Aorta (tissue), 5 donors: ENCODE measurements at places on chromosomes 2 and 18.

- DNase-seq: no peak
These were observed 363.7 kb upstream of the CHAC2 start for GRCh38 chr2:53403792-53404413.

DNA sequence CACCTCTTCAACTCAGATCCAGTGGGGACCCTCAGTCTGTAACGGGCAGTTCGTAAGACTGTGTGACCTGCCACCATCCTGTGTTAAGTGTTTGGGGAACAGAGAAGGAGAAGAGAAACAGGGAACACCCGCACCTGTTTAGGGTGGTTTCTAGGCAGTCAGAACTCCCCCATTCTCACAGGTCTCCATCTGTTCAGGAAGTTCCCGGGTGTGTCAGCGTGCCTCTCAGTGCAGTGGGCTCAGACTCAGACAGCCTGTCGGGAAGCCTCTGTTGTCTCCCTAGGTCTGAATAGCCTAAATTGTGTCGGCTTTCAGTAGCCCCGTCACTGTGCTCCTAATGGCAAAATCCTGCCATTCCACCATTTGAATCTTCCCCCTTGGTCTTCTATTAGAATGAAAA, 256.6 kb downstream of the LOXHD1 start:
- DNase-seq: peak; percentile 4

GRCh38 chr2:16123856-16124780, 183.8 kb downstream of the MYCN start:
- no peak for DNase-seq

DNA sequence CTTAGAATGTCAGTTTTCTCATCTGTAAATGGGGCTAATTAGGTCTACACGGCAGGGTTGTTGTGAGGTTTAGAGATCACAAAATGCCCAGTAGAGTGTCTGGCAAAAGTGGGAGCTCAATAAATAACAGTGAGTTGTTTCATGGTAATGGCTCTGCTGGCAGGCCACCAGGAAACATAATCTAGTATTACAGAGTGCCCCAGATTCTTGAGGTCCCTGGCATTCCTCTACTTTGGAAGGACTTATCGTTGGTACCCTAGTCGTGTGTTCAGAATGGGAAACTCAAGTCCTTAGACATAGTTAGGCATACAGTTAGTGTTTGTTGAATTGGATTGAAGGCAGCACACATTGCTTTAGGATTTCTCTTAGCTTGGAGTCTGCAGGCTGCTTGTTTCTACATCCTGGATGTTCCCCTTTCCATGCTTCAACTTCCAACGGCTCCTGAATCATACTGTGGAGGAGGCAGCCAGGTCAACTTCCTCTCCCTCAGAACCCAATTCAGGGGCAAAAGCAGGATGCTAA, 161.5 kb upstream of the FOSL2 start:
- no peak for DNase-seq

DNA sequence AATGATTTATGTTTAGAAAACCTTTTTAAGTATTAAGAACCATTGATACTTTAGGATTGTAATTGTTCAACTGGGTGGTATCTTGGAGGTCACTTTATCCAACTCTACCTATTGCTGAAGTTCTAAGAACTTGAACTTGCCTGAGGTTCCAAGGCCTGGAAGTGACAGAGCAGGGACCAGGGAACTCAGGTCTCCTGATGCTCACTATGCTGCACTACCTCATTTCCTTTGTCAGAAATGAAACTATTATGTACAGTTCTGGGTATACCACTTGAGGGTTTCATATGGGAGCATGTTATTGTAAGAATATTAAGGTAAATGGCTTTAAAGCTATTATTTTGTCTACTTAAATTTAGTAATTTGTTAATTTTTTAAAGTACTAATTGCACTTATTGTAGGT, 3.0 kb downstream of the MBD5 start:
- DNase-seq: no peak

- no peak for DNase-seq
These were observed 65.1 kb downstream of the INPP4A start for GRCh38 chr2:98509542-98510321.

DNA sequence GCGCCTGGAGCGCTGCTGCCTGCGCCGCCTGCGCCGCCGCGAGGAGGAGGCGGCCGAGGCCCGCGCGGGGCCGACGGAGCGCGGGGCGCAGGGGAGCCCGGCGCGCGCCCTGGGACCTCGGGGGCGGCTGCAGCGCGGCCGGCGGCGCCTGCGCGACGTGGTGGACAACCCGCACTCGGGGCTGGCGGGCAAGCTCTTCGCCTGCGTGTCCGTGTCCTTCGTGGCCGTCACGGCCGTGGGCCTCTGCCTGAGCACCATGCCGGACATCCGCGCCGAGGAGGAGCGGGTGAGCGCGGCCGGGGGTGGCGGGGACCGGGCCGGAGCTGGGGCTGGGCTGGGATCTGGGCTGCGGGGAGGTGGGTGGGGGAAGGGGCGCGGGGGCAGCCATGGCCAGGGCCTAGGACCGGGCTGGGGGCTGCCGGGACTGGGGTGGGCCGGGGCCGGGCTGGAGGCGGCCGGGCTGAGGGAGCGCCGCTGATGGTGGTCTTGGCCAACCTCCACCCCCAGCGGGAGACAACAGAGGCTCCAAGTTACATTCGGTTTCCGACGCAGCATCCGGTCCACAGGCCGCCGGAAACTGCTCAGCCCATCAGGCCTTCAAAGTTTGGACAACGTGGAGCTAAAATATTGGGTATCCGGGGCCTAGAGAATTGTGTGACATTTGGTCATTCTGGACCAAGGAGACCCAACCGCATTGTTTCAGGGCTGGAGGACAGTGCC, 66.4 kb downstream of the KCNG2 start:
- DNase-seq: peak; percentile 67

- no peak for DNase-seq
These were observed 269.5 kb downstream of the NEDD4L start for GRCh38 chr18:58313491-58314032.

DNA sequence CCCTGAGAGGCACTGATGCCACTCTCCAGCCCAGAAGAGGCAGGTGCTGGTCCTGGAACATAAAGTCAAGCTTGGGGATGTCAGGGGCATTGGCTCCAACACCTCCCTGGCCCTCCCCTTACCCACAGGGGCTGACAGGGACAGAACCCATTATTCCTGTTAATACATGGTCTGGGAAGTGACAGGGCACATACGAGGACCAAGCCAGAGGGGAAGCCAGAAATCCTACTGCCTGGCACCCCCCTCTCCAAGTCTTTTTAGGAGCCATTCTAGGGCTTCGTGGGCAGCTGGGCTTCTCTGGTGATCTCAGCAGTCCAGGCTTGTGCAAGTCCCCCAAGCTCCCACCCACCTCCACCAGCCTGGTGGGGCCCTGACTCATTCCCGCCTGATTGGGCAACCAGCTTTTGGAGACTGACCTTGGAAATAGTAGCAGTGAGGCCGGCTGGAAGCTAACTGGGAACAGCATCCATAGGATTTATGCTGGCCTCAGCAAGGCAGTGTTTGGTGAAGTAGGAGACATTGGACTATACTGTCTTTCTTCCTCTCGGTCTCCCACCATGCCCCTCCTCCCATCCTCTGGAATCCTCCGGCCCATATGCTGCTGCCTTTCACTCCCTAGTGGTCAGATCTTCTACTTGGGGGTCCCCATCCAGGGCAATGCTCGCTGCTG, 86.4 kb upstream of the HK2 start:
- DNase-seq: peak; percentile 53

- no peak for DNase-seq
These were observed 432.9 kb upstream of the MYT1L start for GRCh38 chr2:2764001-2764355.

- no peak for DNase-seq
These were observed 142.4 kb upstream of the ALPP start for GRCh38 chr2:232236200-232236599.

DNA sequence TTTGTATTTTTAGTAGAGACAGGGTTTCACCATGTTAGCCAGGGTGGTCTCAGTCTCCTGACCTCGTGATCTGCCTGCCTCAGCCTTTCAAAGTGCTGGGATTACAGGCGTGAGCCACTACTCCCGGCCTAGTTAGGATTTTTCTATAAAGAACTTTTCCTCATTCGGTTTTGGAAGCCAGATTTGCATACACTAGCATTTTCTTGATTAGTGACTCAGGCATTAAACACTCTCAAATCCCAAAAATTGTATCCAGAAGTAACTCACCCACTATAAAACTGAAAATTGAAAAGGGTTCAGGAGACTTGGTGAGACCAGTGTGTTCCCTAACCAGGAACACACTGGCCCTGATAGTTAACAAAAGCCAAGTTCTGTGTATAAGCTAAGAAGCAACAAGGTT, 25.2 kb downstream of the EIF2AK3 start:
- no peak for DNase-seq

GRCh38 chr2:28751956-28752630, 463 bp downstream of the PPP1CB start:
- DNase-seq: peak; percentile 61

DNA sequence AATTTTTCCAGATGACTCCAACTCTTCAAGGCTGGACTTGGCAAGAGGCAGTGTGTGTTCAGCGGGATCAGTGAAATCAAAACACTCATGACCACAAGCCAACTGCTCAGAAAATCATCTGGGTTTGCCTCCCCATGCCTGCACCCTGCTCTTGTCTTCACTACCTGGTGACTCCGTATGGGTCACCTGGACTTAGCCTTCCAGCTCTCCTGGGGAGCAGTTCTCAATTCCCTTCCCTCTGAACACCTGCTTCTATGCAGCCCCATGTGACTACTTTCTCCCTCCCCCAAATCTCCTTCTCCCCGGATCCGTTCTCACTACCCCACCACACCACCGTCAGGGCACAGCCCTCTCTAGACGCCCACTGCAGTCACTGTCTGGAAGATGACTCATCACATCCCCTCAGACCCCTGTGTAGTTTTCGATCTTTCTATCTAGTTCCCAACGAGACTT, 130.2 kb upstream of the ID2 start:
- DNase-seq: peak; percentile 24

DNA sequence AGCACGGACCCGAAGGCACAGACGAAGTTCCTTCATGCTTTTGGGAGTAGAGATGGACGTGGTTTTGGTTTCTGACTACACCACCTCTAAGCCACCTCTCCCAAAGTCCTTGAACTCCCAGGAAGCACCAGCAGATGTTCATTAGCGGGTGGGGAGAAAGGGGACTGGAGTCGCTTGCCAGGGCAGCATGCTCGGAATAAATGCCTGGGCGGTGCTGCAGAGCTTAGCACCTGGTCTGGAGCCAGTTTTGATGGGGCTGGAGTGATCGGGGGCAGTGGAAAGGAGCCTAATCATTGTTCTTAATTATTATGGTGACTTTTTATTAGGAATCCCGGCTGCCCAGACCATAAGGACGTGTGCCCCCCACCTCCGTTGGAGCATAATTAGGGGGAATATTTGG, 220.8 kb downstream of the TFCP2L1 start:
- no peak for DNase-seq

- no peak for DNase-seq
These were observed 53.5 kb downstream of the C18orf63 start for GRCh38 chr18:74368901-74369705.
